ENCODE measurements at places on chromosomes 13 and 19. TPM values are rescaled to one million over a fixed set of nuclear protein-coding genes. Genes with fewer than 3 reads are reported as not detected.
A peak's percentile ranks its signal among the peaks of the same experiment; 100 is the strongest.

Gene SYT5
- total RNA-seq = 1.3 TPM

- DNase-seq = no peak
Measured at GRCh38 chr19:11164879-11165406, 9.4 kb upstream of the SPC24 start.

GRCh38 chr13:80345771-80346510 lies 5.0 kb upstream of the SPRY2 start:
- no peak for DNase-seq

DNA sequence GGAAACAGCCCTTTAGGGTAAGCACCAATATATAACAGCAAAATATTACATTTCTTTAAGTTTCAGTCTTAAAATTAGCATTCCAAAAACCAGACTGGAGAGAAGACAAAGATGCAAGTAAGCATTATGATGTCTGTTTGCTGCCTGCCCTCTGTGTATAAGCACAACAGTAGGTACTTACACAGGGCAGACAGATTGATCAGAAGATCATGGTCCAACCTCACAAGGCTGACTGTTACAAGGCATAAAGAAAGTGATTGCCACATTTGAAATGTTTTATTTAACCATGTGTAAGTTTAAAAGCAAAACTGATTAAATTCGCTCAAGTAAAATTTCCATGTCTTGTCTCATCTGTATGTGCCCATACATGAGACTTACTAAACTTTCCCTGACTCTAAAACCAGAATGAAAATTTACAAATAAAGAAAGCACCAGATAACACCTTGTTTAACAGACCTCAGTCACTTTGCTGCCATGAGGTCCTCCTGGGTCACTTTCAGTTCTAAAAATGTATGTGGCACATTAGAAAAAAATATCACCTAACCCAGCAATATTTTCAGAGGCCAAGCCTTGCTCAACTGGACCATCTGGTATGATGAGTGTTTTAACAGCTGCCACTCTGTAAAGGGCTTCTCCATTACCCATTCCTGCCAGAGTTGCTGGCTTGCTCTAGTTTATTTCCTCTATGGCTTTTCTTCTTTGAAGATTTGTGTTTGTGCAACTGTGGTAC lies 297.0 kb downstream of the RBM26 start:
- no peak for DNase-seq

DNA sequence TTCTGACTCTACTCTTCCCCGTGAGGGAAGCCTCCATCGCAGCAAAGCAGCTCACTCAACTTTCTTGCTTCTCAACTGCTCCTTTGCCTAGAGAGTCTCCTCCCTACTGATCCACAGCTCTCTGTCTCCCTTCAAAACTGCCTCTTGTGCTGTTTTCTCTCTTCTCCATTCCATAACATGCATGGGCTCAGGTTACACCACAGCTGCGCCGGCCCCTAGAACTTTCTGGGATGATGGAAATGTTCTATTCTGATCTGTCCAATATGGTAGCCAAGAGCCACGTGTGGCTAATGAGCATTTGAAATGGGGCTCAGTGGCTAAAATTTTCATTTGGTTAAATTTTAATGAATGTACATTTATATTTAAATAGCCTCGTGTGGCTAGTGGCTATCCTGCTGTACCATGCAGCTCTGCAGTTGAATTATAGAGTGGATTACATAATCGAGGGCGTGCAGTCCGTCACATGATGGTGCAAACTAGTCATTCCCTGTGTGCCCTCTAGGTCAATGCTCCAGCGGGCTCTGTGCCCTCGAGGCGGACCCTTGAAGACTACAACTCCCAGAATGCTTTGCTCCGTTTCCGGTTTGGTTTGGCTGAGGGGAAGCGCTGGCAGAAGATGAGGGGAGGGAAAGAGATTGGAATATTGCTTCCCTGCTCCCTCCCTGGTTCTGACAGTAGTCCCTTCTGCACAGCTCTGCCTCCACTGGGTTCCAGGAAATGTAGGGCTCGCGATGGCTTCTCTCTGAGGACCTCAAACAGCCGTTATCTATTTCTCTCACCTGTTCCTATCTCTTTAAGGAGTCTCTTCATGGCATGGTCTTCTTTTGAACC lies 109.8 kb downstream of the CACNA1A start:
- DNase-seq = peak; percentile 54

GRCh38 chr19:6267552-6268381 lies 12.0 kb downstream of the MLLT1 start:
- no peak for DNase-seq

GRCh38 chr19:48680436-48681126 lies 7.8 kb upstream of the NTN5 start:
- no peak for DNase-seq

Gene WDR87
- total RNA-seq = 0.09 TPM
